ENCODE measurements at places on chromosomes 11 and 22.

DNA sequence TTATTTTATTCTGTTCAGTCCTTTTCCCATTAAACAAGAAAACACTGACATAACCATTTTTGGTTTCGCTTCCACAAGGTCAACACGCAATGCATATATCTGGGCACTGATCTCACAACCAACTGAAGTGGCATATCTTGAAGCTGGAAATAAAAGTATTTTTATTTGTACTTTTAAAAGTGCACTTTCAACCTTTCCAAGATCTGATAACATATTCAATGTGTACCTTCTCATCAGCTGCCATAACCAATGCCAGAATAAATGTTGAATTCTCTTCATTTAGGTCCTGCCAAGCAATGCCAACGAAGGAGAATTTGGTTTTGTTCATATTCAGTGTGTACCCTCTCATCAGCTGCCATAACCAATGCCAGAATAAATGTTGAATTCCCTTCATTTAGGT is 148.9 kb upstream of the CEP126 start:
- DNase-seq, result no peak

DNA sequence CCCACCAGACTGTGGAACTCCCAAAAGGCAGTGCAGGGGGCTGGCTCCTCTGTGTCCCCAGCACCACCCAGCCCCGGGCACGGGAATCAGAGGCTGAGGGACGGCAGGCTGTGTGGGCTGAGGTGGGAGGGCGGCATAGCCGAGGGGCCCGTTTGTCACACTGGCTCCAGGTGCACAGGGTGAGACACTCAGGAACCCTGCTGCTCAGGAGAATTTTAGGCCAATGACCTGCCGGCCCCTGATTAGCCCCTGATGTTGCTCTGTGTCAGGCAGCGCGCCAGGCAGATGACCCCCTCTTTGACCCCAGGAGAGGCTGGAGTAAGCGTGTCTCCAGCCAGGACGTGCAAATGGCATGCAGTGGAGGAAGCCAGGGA is 52.7 kb downstream of the RTL6 start:
- DNase-seq, result no peak

DNA sequence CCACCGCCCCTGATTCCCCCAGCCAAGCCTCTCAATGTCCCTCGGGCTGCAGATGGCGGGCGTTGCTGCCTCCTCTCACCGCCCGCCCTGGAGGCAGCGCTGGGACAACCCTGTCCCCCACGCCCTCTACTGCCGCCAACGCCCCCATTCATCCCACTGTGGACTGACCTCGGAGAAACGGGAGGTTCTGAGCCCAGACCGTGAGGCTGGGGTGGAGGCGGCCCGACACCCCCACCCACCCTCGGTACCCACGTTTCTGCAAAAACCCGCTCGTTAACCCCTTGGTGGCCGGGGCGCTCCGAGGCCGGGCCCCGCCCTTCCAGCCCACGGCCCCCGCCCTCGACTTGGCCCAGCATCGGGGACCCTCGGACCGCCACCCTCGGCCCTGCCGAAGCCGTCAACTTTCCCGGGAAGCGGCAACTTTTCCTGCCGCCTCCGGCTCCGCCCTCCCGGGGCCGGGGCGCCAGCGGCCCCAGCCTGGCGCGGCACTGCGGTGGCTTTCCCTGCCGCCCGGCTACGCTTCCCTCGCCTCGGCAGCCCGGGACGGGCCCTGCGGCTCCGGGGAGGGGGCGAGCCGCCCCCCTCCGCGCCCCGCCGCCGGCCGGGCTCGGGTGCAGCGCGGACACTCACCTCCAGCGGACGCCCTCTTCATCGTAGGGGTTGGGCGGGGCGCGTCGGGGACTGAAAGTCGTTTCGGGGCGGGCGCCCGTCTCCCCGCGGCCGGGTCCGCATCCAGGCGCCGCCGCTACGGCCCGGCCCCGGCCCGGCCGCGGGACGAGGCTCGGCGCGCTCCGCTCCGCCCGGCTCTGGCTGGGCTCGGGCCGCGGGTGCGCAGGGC is 458 bp downstream of the RTN4R start:
- peak; percentile 28 for DNase-seq

- DNase-seq, result no peak
These were observed 359.9 kb downstream of the CASP12 start for GRCh38 chr11:104538313-104538712.

- DNase-seq, result no peak
These were observed 120.7 kb upstream of the SERPIND1 start for GRCh38 chr22:20653012-20653794.

- no peak for DNase-seq
These were observed 44.9 kb downstream of the WNT7B start for GRCh38 chr22:45932071-45932470.

- DNase-seq, result no peak
These were observed 25.8 kb upstream of the LMO1 start for GRCh38 chr11:8289492-8289918.

- DNase-seq, result no peak
These were observed 3.3 kb downstream of the FAM118B start for GRCh38 chr11:126214841-126215240.

GRCh38 chr22:17388235-17388634 is 19.0 kb downstream of the CECR2 start:
- DNase-seq, result no peak
